ENCODE measurements at places on chromosomes 7 and 10.
A peak's percentile ranks its signal among the peaks of the same experiment; 100 is the strongest.

DNA sequence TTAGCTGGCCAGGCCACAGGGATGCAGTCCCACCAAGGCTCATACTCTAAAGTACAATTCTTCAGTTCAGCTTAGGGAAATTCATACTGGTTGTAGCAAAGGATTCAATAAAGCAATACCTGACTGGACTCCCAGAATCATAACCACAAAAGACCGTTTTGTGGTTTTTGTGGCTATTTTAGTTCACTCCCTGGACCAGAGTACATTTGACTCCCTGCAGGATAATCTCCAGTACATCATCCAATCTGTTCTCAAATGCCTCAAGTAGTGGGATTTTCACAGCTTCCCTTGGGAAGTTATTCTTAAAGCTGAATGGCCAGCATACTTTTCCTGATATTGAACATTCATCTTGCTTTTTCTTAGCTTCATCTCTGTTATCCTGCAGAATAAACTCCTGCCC is 29.3 kb upstream of the YAE1 start:
- DNase-seq, result no peak

GRCh38 chr7:31059551-31059950 is 7.4 kb downstream of the ADCYAP1R1 start:
- no peak for DNase-seq

GRCh38 chr7:138125598-138126111 is 49.4 kb downstream of the AKR1D1 start:
- DNase-seq, result peak; percentile 58

GRCh38 chr7:158345731-158346130 is 241.9 kb downstream of the PTPRN2 start:
- no peak for DNase-seq

- peak; percentile 12 for DNase-seq
Measured at GRCh38 chr7:80661729-80662128, 23.3 kb downstream of the CD36 start.

GRCh38 chr7:77473229-77474005 is 57.3 kb upstream of the GSAP start:
- DNase-seq, result no peak

GRCh38 chr7:139094596-139094995 is 14.9 kb downstream of the ZC3HAV1 start:
- no peak for DNase-seq

GRCh38 chr10:79595510-79595909 is 15.2 kb upstream of the SFTPA1 start:
- DNase-seq, result no peak

- peak; percentile 65 for DNase-seq
Measured at GRCh38 chr7:107528461-107528860, 35.3 kb downstream of the COG5 start.

- DNase-seq, result no peak
Measured at GRCh38 chr10:43610636-43611035, 4.4 kb downstream of the ZNF485 start.

DNA sequence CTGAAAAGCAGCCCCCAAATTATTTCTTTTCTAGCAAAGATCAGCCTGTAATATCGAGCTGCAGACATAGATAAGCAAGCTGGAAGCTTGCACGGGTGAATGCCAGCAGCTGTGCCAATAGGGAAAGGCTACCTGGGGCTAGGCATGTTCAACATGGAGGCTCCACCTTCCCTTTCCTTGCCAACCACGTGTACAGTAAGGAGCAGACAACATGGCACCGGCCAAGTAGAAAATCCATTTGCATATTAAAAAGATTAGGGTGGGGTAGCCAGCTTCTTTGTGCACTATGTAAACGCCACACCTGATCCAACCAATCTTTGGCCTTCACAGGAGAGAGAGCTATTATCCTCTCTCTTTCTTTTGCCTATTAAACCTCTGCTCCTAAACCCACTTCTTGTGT is 56.7 kb upstream of the SEPHS1 start:
- no peak for DNase-seq

DNA sequence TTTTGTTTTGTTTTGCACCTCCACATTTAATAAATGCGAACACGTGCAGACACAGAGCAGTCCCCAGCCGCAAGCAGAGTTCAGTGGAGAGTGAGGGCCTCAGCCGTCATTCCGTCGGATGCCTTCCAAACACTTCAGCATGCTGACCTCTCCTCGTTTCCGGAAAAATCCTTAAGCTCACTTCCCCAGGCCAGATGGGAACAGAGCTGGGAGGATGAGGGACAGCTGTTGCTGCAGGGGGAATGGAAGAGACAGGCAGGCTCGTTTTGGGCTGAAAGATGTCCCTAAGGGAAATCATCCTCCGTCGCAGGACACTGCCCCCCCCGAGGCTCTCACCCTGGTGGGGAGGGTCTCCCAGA is 17.2 kb upstream of the FGFR2 start:
- DNase-seq, result no peak

DNA sequence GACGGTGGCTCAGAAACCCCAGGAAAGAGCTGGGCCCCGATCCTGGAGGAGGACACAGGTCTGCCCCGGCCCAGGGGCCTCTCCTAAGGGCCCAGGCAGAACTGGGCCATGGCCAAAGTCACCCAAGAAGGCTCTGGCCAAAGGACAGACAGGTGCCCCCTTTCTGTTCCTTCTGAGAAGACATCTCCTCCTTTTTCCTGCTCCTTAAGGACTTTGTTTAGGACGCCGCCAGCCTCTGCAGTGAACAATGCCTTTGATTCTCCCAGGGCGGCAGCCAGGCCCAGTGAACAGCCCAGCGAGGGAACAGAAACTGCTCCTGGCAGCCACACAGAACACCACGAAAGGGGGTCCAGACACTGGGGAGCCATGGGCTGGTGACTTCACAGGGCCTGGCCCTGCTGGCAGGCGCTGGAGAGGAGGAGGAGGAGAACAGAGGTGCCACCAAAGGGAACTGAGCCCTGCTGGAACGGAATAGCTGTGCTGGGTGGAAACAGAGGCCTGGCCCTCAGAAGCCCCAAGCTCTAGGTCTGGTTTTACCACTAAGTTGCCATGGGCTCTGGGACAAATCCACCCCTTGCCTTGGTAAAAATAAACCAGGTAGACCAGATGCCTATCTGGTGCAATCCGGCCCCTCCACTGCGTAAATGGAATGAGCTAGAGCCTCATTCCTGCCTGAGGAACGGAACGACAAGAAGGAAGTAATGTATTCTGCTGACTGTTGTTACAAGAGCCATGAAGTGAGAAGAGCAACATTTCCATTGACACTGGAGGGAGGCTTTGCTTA is 163.3 kb upstream of the RHEB start:
- no peak for DNase-seq

DNA sequence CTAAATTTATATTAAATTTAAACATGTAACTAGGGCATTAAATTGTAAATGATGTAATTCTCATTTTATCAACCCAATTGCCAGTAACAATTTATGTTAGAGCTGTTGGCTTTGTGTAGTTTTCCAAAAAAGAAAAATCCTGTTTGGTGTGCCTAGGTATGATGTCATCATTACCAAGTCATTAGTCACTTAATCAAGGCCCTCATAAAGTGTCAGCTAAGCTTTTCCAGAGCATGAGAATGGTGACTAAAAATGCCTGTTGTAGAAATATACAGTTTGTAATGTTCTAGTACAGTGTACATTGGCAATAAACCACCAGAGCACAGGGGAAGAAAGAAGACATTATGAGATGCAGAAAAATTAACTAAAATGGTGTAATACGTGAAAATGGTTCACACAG is 593.8 kb upstream of the ANKRD30A start:
- peak; percentile 65 for DNase-seq

DNA sequence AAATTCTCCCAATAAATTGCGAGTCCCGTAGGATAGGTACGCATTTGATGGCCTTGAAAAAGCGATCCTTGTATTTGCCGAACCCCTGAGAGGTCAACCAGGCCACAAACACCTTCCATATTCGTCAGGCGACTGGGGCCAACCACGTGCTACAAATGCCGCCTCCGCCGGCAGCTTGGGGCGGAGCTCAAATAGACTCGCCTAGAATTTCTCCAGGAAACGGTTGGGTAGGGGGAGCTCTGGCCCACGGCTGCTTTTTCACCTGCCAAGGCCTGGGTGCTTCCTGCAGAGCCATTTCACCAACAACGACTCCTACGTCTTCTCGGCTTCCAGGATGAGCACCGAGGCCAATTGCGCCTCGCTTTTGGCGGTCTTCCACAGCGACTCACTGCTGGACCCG is 53.4 kb upstream of the KIF5B start:
- no peak for DNase-seq

GRCh38 chr10:23338886-23339285 is 5.7 kb downstream of the C10orf67 start:
- no peak for DNase-seq

- DNase-seq, result no peak
Measured at GRCh38 chr10:128727114-128727513, 600.9 kb upstream of the MKI67 start.

GRCh38 chr10:34612446-34612845 is 202.7 kb downstream of the PARD3 start:
- DNase-seq, result peak; percentile 33

GRCh38 chr7:68441645-68442044 is 1156.6 kb upstream of the AUTS2 start:
- DNase-seq, result no peak

DNA sequence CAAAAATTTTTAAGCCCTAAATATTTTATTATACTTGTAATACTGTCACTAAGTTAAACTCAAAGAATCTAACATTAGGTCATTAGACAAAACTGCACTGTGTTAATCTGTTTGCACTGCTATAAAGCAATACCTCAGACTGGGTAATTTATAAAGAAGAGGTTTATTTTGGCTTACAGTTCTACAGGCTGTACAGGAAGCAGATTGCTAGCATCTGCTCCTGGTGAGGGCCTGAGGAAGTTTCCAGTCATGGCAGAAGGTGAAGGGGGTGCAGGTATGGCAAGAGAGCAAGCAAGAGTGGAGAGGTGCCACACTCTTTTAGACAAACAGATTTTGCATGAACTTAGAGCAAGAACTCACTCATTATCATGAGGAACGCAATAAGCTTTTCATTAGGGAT is 125.7 kb downstream of the IMMP2L start:
- DNase-seq, result no peak

All from cardiac fibroblast (primary cell).